H1 (cell line): ENCODE measurements at places on chromosomes 4 and X. TPM values are rescaled to one million over a fixed set of nuclear protein-coding genes. Genes with fewer than 3 reads are reported as not detected.

The MAGEA10 gene
- not detected in 2 replicates for total RNA-seq

The HSFX4 gene
- not detected in 2 replicates for total RNA-seq

The SPANXA2 gene
- not detected in 2 replicates for total RNA-seq

The DDX53 gene
- total RNA-seq = not detected in 2 replicates

The HTATSF1 gene
- total RNA-seq = 46.4 and 49.3 TPM in 2 replicates

The GPC4 gene
- total RNA-seq = 225 and 230 TPM in 2 replicates

The VCX2 gene
- total RNA-seq = not detected in 2 replicates

The NMU gene
- 30.5 and 31.8 TPM in 2 replicates for total RNA-seq

DNA sequence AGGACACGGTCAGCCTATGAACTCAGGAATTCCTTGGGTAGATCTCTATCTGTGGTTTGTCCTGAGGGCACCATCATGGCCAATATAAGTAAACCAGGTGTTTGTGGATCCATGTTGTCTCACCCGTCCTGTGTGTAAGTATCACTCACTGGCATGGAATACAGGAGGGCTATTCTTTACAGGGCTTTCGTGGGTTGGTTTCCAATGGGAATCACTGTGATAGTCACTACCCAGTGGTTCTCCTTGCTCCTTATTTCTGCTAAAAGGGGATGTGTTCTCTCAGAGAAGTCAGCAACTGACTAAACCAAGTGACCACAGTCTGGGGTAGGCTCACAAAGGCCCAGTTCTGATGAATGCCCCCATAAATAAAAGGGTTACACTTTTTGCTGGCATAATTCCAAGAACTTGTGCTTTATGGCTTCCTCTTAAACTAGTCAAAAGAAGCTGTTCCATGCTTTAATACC, 236.7 kb upstream of the JADE1 start:
- no peaks in the 10 kb centered on the region for H3K27me3 ChIP-seq
- H3K27ac ChIP-seq = no peak overlapping the region
- DNase-seq = no peak
- no peak overlapping the region for H3K4me3 ChIP-seq
- H3K36me3 ChIP-seq = no peaks in the 10 kb centered on the region

DNA sequence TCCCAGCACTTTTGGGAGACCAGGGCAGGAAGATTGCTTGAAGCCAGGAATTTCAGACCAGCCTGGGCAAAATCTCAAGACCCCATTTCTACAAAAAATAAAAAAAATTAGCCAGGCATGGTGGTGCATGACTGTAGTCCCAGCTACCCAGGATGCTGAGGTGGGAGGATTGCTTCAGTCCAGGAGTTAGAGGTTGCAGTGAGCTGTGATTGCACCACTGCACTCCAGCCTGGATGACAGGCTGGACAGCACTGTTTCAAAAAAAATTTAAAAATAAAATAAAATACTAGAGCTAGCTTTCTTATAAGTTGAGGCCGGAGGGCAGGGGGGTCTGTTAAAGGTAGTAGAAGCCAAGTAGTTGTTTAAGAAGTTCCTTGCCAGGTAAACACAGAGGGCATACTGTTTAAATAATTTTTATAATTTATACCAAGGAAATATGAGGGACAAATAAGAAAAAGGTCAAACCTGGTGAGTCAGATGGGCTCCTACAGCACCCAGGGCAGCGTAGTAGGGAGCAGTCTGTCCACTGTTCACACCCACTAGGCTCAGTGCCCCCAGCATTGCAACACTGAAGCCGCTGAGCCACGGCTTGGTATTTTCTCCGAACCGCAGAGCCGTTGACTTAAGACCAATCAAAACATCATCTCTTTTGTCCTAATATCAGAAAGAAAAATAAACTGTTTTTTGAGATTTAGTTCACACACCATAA, 17.3 kb downstream of the COQ2 start:
- no peak overlapping the region for H3K27ac ChIP-seq
- peaks cover 19% of the 10 kb centered on the region for H3K36me3 ChIP-seq
- H3K4me3 ChIP-seq = no peak overlapping the region

DNA sequence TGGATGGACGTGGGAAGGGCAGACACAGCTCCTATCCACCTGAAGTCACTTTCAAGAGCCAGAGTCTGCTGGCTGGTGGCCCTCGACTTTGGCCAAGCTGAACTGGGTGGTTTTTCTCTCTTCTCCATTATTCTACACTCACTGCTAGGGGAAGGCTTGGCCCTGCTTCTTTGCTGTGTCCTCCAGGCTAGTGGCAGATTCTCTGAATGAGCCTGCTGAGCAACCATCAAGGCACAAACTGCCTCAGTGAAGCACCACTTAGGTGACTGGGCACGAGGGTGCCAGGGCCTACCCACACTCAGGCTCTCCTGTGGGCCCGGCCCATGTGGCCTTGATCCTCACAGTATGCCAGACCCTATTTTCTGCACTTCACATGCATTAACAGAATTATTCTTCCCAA, 92.0 kb downstream of the PJA1 start:
- no peaks in the 10 kb centered on the region for H3K36me3 ChIP-seq
- no peaks in the 10 kb centered on the region for H3K27me3 ChIP-seq
- DNase-seq = no peak
- H3K27ac ChIP-seq = no peak overlapping the region
- no peak overlapping the region for H3K4me3 ChIP-seq
- no peaks in the 10 kb centered on the region for H3K4me1 ChIP-seq

DNA sequence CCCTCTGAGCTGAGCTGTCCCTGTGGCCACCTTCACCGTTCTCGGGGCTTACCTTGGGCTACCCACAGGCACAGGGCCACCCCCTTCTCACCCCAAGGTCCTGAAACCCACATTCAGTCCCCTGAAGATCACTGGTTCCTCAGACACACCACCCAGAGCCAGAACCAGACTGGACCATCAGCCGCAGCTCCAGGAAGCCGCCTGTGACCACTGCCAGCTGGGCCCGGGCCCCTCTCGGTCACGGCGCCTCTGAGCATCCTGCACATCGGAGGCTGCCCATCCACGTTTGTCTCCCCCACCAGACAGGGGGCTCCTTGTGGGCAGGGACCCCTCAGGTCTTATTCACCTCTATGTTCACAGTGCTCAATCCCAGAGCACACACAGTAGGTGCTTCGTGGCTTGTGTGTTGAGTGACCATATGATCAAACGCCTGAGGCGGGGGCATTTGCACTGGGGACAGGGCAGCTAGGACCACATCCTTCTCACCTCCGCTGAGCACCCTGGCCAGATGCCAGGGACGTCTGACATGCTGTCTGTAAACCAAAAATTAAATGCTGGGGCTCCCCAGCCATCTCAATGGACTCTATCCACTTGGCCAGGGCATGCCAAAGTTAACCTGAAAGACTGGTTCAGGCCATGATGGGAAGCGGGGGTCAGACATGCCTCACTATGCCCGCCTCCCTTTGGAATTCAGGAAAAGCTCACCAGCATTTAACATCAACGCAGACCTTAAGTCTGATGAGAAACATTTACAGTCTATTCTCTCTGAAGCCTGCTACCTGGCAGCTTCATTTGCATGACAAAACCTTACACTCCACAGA, 109.4 kb upstream of the AFAP1 start:
- no peaks in the 10 kb centered on the region for H3K27me3 ChIP-seq
- DNase-seq = no peak
- H3K36me3 ChIP-seq = no peaks in the 10 kb centered on the region
- no peak overlapping the region for H3K4me3 ChIP-seq

GRCh38 chr4:174928174-174928573, 10.0 kb downstream of the ADAM29 start:
- DNase-seq = no peak
- H3K4me3 ChIP-seq = no peak overlapping the region
- H3K36me3 ChIP-seq = no peaks in the 10 kb centered on the region

DNA sequence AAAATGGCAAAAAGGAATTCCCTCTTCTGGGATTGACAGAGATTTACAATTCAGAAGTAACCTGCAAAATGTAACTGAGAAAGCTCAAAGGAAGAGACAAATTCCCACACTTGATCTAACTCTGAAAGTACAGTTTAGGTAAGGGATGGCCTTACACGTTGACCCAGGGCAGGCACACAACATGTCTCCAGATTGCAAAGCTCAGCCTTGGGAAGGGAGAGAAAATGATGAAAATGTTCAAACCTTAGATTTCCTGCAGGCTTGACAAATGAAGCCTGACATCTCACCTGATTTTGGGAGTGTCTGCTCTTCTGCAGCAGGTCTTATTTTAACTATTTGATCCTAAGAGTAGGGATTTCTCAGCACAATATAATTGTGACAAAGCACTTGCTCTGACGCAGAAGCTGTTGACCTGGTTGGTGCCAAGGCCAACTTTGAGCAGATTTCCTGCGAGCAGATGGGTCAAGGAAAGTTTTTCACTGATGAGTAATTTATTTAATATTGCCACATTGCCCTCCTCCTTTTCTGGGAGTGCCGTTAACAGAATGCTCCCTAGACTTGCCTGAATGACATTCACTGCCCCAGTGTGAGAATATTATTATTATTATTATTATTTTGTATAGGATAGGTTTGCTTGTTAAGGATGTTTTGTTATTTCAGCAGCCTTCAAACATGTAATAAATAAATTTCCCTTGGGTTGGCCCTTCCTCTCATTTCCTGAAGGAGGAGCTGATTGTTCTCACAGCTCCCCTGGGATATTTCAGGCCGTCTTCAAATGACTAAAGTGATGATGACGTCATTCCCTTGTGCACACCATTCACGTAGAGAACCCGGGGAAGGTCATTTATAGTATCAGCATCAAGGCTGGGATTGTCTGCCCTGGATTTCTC, 157.1 kb downstream of the VEGFC start:
- H3K4me1 ChIP-seq = no peaks in the 10 kb centered on the region
- H3K36me3 ChIP-seq = no peaks in the 10 kb centered on the region
- DNase-seq = no peak
- no peak overlapping the region for H3K4me3 ChIP-seq
- H3K27ac ChIP-seq = no peak overlapping the region
- H3K27me3 ChIP-seq = no peaks in the 10 kb centered on the region

DNA sequence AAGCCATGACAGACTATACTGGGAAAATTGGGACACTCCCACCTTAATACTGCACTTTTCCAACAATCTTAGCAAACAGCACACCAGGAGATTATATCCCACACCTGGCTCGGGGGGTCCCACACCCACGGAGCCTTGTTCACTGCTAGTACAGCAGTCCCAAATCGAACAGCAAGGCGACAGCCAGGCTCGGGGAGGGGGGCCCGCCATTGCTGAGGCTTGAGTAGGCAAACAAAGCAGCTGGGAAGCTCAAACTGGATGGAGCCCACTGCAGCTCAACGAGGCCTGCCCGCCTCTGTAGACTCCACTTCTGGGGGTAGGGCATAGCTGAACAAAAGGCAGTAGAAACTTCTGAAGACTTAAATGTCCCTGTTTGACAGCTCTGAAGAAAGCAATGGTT, 118.3 kb downstream of the MAGEB5 start:
- H3K36me3 ChIP-seq = no peaks in the 10 kb centered on the region
- no peak overlapping the region for H3K4me3 ChIP-seq
- H3K27ac ChIP-seq = no peak overlapping the region
- no peaks in the 10 kb centered on the region for H3K27me3 ChIP-seq
- DNase-seq = no peak

GRCh38 chrX:11064851-11065600, 46.1 kb upstream of the HCCS start:
- no peak overlapping the region for H3K27ac ChIP-seq
- H3K27me3 ChIP-seq = no peaks in the 10 kb centered on the region
- no peaks in the 10 kb centered on the region for H3K36me3 ChIP-seq
- H3K4me1 ChIP-seq = peaks cover 5% of the 10 kb centered on the region
- DNase-seq = no peak

DNA sequence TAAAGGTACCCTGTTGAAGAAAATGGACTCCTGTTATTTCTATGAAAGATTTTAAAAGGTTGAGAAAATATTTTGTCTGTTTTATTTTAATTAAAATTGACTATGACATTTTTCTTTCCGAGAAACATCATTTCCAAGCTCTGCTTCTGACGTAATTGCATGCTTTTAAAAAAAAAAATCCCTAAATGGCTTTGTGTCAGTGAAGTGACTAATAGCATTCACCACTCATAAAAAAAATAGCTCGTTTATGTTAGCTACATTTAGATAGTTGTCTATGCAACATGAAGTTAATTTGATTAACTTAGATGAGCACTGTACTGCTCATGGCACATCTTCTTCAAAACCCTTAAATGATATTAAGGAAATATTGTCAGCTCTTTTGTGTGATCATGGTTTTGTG, 105.1 kb upstream of the KLHL13 start:
- H3K4me3 ChIP-seq = no peak overlapping the region
- H3K27ac ChIP-seq = no peak overlapping the region
- H3K27me3 ChIP-seq = no peaks in the 10 kb centered on the region
- DNase-seq = no peak
- H3K4me1 ChIP-seq = peaks cover 2% of the 10 kb centered on the region

DNA sequence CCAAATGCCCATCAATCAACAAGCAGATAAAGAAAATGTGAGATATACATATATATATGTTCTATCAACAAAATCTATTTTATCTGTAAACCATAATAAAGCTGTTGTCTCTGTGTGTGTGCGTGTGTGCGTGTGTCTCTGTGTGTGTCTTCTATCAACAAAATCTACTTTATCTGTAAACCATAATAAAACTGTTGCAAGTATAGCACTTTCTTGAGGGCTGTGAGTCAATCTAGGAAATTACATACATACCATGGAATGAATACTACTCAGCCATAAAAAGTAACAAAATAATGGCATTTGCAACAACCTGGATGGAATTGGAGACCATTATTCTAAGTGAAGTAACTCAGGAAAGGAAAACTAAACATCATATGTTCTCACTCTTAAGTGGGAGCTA, 12.5 kb upstream of the PLK4 start:
- no peaks in the 10 kb centered on the region for H3K27me3 ChIP-seq
- no peak for DNase-seq

GRCh38 chr4:122687531-122688061, 44.9 kb upstream of the BBS12 start:
- H3K4me1 ChIP-seq = no peaks in the 10 kb centered on the region
- no peaks in the 10 kb centered on the region for H3K27me3 ChIP-seq
- H3K36me3 ChIP-seq = no peaks in the 10 kb centered on the region
- H3K4me3 ChIP-seq = no peak overlapping the region

DNA sequence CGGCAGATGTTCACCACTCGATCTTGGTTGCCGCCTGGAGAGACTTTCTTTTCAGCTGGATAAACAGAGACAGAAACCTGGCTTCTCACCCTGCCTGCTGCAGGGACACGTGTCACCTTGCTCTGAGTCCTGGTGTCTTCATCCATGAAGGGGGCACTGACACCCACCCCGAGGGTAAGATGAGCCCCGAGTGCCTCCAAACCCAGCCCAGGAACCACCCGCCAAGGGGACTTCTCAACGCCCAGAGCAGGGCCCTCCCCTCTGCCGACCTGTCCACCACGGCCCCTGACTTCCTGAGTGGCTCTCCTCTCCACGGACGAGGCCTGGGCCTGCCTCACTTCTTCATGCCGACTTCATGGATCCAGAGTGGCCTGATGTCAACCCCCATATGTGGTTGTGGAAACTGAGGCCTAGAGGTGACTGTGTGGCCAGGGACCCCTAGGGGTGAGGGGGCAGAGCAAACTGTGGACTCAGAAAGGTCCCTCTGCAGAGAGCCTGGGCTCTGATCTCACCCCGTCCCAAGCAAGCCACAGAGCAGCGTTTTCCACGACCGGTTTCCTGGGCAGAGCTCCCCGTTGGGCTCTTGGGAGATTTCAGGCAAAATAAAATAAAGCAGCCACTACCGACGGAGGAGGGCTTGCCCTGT, 5.1 kb downstream of the ADRA2C start:
- H3K27me3 ChIP-seq = peaks cover 26% of the 10 kb centered on the region
- H3K36me3 ChIP-seq = no peaks in the 10 kb centered on the region
- no peak for DNase-seq
- no peak overlapping the region for H3K4me3 ChIP-seq
- peaks cover 11% of the 10 kb centered on the region for H3K4me1 ChIP-seq
- H3K27ac ChIP-seq = no peak overlapping the region
